Cerebellar nuclear complex (tissue), 1 donor: ENCODE measurements at places on chromosomes 16 and 17.

- no peak for DNase-seq
These were observed 35.0 kb downstream of the GPT2 start for GRCh38 chr16:46918905-46919792.

DNA sequence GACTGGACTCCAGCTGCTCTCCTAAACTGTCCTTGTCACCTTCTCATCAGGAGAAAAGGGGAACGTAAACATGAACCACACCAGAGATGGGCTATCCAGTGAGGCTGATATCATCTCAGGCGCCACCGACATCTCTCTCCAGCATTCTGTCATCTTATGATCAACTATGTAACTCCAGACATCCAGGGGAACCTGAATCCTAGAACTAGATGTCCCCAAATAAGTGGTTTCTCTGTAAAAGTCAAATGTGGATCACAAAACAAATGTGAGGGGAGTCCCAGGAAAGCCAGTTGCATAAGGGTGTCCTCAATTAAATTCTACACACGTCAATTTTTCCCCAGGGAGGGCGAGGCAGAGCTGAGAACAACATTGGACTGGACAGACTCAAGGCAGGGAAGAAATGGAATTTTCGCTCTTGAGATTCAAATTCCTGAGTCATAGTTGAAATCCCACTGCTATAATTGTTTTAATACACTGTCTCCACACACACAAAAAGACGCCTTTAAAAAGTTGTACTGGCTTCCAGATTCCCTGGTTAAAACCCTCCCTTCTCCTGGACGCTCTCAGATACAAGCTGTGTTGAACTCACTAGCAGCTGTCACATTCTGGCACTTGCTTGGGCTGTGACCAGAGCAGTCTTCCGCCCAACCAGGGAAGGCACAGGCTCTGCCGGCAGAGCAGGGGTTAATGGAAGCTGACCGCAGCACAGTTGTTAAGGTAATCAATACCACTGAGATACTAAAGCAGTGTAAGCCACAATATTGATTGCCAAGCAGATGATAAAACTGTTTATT, 62.6 kb downstream of the ZFHX3 start:
- DNase-seq, result no peak

GRCh38 chr17:10557422-10557821, 8.0 kb upstream of the MYH2 start:
- no peak for DNase-seq

- no peak for DNase-seq
These were observed 19.5 kb downstream of the BCL7C start for GRCh38 chr16:30874244-30874820.
